ENCODE measurements at places on chromosomes 5 and 9. TPM values are rescaled to one million over a fixed set of nuclear protein-coding genes. Genes with fewer than 3 reads are reported as not detected.

GRM6 gene
- total RNA-seq, result 0.05 TPM

TEX48 gene
- total RNA-seq, result not detected

HBEGF gene
- total RNA-seq, result 4.0 TPM

OR1L1 gene
- not detected for total RNA-seq

FGD3 gene
- 1.7 TPM for total RNA-seq

ADGRV1 gene
- total RNA-seq, result 74.5 TPM

GRCh38 chr5:78979117-78979742 lies 5.9 kb downstream of the ARSB start:
- DNase-seq, result no peak

GRCh38 chr5:136064510-136064909 lies 35.7 kb downstream of the TGFBI start:
- no peak for DNase-seq

GRCh38 chr5:159441441-159441840 lies 111.2 kb upstream of the IL12B start:
- DNase-seq, result peak; percentile 55

TXNDC8 gene
- not detected for total RNA-seq

FAXDC2 gene
- total RNA-seq, result 5.5 TPM

GRCh38 chr5:65708145-65708544 lies 13.8 kb downstream of the SGTB start:
- no peak for DNase-seq

- peak; percentile 45 for DNase-seq
These were observed 974 bp downstream of the C9orf40 start for GRCh38 chr9:74951725-74952151.

DNA sequence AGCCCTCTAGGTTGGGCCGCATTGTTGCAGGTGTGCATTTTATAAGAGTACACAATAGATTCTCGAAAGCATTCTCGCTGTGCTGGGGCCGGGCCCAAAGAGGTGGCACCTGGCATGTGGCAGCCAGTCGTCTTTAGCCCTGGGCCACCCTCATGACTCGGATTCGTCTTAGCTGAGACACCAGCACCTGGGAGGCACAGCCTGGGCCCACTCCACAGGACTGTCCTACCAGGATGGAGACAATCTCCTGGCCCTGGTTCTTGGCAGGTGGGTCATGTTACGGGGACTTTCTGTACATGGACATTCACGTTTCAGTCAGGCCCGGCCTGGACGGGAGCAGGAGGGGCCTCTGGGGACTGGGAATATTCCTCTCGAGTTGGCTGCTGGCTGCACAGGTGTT lies 212.5 kb downstream of the FANCC start:
- no peak for DNase-seq

PROB1 gene
- total RNA-seq, result 3.2 TPM

DNA sequence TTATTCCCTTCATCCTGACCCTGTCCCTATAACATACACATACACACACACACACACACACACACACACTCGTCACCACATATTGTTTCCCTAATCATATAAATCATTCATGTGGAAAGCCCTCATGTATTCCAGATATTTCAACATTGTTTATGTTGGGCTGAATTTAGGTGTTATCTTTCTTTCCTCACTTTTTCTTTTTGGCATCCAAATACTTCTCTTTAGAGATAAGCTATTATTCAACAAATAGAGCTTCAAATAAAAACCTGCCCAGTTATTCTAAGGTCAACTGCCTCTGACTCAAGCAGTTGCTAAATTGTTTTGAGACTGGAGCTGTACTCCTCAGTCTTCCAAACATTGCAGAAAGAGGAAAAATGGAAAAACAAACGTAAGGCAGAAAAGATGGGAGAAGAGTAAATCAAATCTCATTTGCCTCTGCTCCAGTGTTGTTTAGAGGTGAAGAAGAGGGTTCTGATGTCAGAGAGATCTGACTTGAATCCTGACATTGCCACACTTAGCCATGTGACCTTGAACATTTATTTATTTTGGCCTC lies 215.7 kb downstream of the GAS1 start:
- no peak for DNase-seq

GRCh38 chr5:159933531-159934485 lies 17.5 kb downstream of the ADRA1B start:
- no peak for DNase-seq

DNA sequence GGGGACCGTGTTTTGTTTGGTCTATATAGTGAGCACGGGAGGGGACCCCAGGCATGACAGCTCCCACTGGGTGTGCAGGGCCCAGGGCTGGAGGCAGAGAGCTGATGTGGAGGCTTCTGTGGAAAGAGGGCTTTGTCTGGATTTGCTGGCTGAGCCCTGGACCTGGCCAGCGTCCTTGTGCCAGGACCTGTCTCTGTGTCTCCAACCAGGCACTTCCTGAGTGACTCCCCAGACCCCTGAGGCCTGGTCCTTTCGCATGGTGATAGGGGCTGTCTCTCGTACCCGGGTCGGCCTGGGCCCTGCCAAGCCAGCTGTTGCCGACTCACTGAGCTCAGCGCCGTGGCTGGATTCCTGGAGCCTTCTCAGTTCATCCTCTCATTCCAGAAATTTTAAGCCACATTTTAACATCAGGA lies 77.6 kb downstream of the ADAMTS2 start:
- DNase-seq, result no peak

- DNase-seq, result no peak
These were observed 59.5 kb downstream of the OLFM1 start for GRCh38 chr9:135146766-135147473.

DNA sequence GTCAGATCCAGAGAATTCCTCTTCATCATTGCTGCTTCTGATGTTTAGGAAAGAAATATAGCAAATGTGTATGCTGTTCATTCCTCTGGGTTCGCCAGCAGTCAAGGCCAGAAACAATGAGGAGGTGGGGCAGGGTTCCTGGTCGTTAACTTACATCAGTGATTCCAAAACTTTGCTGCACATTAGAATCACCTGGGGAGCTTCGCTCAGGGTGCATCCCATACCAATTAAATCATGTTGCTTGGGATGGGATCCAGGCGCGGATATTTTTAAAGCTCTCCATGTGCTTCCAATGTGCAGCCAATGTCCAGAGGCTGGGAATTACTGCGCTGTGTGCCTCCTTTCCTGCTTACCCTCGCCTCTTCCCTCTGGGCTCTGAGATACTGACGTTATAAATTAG lies 227.9 kb upstream of the KLF9 start:
- DNase-seq, result no peak

DNA sequence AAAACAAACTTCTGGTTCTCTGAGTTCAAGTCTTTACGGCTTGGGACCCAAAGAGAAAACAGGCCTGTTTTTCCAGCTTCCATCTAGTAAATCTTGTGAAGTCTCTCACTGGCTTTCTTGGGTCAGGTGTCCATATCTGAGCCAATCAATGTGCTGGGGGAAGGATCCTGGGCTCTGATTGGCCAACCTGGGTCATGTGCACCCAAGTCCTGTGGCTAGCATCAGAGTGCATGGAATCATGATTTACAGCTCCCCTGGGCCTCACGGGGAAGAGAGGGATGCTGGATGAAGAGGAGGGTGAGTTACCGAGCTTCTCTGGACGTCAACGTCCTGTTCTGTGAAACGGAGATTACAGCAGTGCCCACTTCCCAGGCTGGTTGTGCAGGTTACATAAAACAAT lies 19.4 kb downstream of the CXCL14 start:
- DNase-seq, result no peak

- no peak for DNase-seq
These were observed 60.7 kb downstream of the COL27A1 start for GRCh38 chr9:114216081-114216480.

GRCh38 chr9:101639785-101640665 lies 45.3 kb upstream of the PPP3R2 start:
- DNase-seq, result no peak

- DNase-seq, result peak; percentile 59
These were observed 664 bp upstream of the RAB3C start for GRCh38 chr5:58582019-58582802.

GRCh38 chr5:111704452-111705085 lies 52.4 kb downstream of the NREP start:
- DNase-seq, result no peak

- DNase-seq, result no peak
These were observed 294.3 kb downstream of the TLE1 start for GRCh38 chr9:81394881-81395675.

GRCh38 chr9:36896296-36896695 lies 137.8 kb downstream of the PAX5 start:
- no peak for DNase-seq
